GM19239 (cell line): ENCODE measurements at places on chromosomes 11 and 22.

DNA sequence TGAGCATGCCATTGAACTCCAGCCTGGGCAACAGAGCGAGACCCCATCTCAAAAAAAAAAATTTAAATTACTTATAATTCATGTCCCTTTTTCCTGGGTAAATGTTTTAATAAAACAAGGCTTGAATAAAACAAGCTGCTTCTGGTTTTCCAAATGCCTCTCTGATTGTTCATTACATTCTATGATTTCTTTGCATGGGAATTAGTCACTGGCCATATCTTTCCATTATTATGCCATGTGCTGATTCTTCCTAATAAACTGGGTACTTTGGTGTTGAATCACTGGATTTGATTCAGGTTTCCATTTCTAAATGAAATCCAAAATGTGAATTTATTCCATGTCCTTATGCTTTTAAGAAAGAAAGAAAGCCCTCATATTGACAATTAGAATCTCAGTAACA, 42.6 kb downstream of the ZNF215 start:
- no peak for DNase-seq

- DNase-seq, result no peak
Measured at GRCh38 chr11:76638270-76639197, 32.0 kb downstream of the LRRC32 start.

- no peak for DNase-seq
Measured at GRCh38 chr11:120563703-120564572, 52.4 kb downstream of the GRIK4 start.

GRCh38 chr11:96314326-96315020, 28.5 kb downstream of the MAML2 start:
- no peak for DNase-seq

- no peak for DNase-seq
Measured at GRCh38 chr11:36019005-36019596, 75.2 kb downstream of the LDLRAD3 start.
